ENCODE measurements at places on chromosomes 16 and 17.

- no peak for DNase-seq
These were observed 165.1 kb downstream of the PPM1E start for GRCh38 chr17:58920773-58921172.

GRCh38 chr17:40864661-40865390 lies 2.2 kb downstream of the KRT12 start:
- no peak for DNase-seq

DNA sequence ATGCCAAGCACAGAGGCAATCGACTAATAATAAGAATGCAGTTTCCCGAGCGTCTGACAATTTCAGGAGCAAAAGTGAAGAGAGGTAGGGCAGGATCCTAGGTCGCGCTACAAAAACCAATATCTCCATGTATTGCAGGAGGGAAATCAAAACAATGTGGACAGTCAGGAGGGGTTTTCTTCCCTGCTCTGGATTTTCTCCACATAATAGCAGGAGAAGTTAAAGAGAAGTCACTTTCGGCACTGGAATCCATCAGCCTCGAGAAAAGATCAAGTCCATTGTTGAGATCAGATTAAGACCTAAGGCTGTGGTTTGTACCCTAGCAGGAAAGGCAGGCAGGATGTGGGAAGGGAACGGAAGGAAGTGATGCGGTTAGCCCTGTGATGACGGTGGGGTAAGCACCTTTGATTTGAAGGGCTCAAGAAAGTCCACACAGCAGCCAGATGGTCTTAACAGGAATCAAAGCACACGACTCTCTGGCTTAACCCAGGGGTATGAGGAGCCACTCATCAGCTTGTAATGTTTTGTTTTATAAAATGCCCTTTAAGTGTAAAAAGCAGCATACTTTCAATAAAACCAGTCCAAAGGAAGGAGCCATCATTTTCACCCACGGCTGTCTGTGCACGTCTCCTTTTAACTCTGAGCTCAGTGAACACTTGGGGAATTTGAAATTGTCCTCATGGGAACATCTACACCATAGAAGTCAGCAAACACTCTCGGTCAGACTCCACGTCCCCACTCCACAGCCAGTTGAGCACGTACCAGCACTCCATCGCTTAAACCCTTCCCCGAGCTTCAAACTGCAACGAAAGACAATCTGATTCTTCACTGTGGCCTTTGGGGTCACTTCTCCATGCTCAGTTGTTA lies 15.8 kb upstream of the AKTIP start:
- no peak for DNase-seq

- peak; percentile 73 for DNase-seq
These were observed 24.3 kb upstream of the ZNF750 start for GRCh38 chr17:82863941-82864712.

GRCh38 chr17:66965801-66966262 lies 1.3 kb downstream of the CACNG4 start:
- DNase-seq = no peak

DNA sequence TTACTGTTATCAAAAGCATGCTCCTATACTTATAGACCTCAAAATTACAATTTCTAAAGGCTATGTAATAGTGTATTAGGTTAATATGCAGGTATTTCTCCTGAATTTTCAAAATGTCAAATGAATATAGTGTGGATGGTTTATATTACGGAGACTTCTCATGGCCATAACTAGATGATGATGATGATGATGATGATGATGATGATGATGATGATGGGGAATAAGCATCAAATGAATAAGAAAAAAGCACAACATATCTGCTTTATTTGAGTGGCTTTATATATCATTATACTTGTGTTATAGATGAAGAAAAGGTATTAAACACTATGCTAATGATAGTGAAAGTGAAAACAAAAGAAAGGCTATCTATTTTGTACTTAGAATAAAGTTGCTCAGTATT lies 53.9 kb downstream of the CDC27 start:
- no peak for DNase-seq

DNA sequence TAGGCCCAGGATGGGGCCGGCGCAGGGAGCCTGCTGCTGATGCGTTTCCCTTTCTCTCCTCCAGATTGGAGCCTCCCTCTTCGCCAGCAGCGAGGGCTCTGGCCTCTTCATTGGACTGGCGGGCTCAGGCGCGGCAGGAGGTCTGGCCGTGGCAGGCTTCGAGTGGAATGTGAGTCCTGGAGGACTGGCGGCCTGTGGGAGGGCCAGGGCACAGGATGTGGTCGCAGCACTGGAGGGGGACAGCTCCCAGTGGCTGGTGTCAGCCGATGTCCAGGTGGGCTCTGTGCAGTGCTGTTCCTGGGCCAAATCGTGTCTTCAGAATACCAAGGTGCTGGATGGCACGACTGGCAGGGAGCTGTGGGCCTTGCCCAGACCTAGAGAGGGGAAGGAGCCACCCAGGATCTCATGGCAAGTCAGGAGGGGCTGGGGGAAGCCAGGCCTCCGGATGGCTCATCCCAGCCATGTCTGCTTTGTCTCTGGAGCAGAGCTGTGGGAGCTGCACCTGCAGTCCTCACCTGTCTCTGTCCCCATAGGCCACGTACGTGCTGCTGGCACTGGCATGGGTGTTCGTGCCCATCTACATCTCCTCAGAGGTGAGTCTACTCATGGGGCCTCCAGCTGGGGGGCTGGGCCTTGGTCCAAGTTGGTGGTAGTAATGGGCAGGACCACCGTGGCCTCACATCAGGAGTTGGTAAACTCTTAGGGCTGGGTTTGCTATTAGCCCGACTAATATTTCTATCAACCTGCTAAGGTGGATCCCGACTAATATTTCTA lies 7.3 kb downstream of the SLC5A10 start:
- DNase-seq = no peak

DNA sequence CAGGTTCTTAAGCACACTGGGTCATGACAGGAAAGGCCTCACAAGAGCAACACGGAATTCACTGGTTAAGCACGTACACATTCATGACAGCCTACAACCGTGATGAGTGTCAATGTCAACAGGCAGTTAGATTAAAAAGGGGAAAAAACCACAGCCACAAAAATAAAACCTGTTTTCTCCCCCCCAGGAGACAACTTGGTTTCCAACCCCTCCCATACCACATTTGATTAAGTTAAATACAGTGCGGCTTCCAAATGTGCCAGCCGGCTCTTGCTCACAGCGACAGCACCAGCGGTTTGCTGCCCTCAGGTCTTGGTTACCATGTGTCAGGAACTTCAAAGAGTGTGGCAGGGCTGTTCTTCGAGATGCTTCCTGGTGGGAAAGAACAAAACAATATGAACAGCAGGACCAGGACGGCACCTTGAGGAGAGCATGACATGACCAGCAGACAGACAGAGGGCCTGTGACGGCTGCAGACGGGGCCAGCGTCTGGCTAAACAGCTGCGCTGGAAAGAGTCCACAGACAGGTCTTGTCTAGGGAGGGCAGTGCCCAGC lies 193.6 kb downstream of the PARN start:
- DNase-seq = no peak

GRCh38 chr16:74298104-74298503 lies 1.5 kb downstream of the PSMD7 start:
- DNase-seq = no peak

GRCh38 chr17:50372222-50372757 lies 694 bp downstream of the MRPL27 start:
- no peak for DNase-seq

DNA sequence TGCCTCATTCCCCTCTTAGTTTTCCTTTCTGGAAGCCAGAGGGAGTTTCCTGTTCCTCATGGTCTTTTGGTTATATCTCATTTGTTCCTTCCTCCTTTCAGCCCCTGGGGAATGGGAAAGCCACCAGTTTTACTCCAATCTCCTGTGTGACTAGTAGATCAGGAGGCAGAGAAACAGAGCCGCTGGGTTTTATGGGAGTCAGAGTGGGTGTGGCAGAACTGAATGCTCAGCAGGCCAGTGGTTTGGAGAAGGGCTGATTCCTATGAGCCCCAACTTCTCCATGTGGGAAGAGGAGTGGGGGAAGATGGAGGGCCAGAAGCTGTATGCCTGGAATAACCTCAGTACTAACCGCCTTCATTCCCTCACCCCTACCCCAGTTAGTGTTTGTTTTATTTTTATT lies 4.1 kb downstream of the DNAH2 start:
- no peak for DNase-seq

DNA sequence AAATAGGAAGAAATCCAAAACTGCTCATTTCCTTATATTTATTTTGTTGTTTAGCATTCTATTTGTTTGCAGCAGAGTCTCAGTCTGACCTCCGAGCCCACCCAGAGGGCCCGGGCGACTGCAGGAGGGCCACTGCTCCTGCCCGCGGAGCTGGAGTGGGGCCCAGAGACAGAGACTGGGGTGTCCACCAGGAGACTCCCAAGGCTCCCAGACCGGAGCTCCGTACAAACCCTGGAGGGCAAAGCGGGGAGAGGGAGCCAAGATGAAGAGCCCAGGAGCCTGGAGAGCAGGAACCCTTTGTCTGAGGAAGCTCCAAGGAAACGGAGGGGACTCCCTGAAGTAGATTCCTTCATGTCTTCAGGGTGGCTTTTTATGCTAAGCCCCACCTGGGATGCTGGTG lies 57.9 kb downstream of the AXIN2 start:
- no peak for DNase-seq

All from astrocyte of the cerebellum (primary cell).